ENCODE measurements at places on chromosomes 13 and 19.

DNA sequence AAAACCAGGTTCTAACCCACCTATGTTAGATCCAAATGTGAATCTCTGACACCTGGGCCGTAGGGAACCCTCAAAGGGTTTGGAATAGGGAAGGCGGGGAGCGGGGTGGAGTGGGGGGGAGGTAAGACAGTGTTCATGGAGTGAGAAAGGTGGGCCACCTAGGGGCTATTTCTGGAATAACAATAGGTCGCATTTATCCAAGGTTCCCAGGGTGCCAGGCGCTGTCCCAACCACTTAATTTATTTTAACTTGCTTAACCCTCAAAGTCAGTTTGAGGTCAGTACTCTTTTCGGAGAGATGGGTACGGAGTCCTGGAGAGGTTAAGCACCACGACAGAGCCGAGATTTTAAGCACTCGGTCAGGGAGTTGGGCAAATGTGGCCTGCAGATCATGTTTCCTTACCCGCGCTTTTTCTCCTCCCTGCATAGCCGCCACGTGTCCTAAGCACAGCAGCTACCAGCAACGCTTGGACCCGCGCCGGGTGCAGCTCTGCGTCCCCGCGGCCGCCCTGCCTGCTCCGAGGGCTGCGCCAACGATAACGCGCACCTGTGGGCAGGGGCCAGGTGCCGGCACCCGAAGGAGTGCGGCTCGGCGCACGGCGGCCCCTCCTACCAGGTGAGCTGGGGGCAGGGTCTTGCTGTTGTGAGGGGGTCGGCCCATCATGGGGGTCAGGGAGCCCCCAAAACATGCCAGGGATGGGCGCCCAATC lies 25.0 kb upstream of the FXYD3 start:
- no peak overlapping the region for H3K4me3 ChIP-seq
- no peaks in the 10 kb centered on the region for H3K27me3 ChIP-seq
- H3K27ac ChIP-seq = no peak overlapping the region
- peak; percentile 49 for DNase-seq
- H3K4me1 ChIP-seq = no peaks in the 10 kb centered on the region

DNA sequence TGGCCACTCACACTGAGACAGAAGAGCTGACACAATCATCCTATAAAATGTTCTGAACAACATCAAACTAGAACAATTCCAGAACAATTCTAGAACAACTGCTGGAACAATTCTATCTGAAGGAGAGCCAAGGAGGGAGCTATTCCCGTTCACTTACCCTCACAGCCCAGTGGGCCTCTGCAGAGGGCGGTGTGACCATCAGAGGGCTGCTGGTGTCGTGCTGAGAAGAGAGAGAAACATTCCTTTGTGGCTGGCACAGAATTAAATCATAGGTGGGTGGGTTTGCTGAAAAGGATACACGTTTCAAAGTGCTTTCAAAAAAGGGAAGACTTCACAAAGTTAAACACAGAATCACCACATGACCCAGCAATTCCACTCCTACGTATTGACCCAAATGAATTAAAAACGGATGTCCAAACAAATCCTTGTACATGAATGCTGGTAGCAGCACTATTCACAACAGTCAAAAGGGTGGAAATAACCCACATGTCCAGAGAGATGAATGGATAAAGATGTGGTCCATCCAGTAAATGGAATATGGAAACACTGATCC lies 34.9 kb downstream of the EPS15L1 start:
- no peaks in the 10 kb centered on the region for H3K27me3 ChIP-seq
- no peak for DNase-seq

DNA sequence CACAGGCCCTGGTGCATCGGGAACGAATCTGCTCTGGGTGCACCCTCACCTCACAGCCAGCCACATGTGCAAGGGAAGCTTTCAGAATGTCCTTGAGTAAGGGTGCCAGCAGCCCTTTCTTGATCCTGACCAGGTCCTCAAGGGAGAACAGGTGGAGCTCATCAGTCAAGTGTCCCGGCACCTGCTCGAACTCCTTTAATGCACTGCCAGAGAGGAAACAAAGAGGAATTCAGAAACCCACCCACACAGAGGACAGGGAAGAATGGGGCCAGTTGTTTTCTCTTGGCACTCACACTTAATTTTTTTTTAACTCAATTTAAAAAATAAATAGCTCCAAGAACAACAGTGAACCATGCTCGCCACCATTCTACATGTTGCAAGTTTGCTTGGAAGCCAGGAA lies 41.7 kb downstream of the RUBCNL start:
- H3K36me3 ChIP-seq = no peaks in the 10 kb centered on the region
- H3K27ac ChIP-seq = no peak overlapping the region
- DNase-seq = no peak
- H3K27me3 ChIP-seq = no peaks in the 10 kb centered on the region
- no peak overlapping the region for H3K4me3 ChIP-seq

- peaks cover 3% of the 10 kb centered on the region for H3K36me3 ChIP-seq
- no peaks in the 10 kb centered on the region for H3K4me1 ChIP-seq
- DNase-seq = no peak
- H3K27ac ChIP-seq = no peak overlapping the region
Measured at GRCh38 chr19:1050989-1051788, 11.3 kb downstream of the ABCA7 start.

All from small intestine (tissue), 16 donors.